ENCODE measurements at places on chromosomes 1 and 21.
A peak's percentile ranks its signal among the peaks of the same experiment; 100 is the strongest.

DNA sequence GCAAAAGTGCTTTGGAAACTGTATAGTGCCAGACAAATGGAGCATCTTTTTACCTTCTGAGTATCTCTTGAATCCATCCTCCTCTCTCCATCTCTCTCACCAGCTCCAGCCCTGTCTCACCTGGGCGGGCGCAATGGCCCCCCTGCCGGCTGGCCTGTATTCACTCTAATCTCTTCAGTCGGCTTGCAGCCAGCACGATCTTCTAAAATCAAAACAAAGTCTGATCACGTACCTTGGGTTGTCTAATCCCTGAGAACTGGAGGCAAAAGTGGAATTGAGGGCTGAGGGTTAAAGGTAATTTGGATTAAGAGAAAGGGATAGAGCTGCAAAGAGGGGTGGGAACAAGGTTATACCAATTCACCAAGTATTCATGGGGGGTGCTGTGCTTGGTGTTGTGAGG, 46.0 kb upstream of the LRRN2 start:
- DNase-seq: no peak

GRCh38 chr1:42961312-42962091, 2.8 kb upstream of the SLC2A1 start:
- DNase-seq: no peak

DNA sequence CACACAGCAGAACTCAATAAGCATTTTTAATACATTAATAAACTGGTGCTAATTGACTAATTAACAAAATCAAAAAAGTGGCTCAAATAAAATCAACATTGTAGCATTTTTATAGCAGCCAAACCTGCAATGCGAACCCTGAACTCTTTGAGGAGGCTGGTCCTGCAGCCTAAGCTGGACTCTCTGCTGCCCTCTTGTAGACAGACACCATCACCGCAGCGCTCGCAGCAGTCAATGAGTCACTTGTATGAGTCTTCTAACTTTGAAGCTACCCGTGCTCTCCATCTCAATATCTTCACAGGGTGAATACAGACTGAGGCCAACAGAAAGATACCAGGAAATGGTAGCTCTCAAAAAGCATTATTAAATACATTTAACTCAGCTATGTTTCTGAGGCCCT, 9.7 kb upstream of the KRTAP7-1 start:
- peak; percentile 8 for DNase-seq

DNA sequence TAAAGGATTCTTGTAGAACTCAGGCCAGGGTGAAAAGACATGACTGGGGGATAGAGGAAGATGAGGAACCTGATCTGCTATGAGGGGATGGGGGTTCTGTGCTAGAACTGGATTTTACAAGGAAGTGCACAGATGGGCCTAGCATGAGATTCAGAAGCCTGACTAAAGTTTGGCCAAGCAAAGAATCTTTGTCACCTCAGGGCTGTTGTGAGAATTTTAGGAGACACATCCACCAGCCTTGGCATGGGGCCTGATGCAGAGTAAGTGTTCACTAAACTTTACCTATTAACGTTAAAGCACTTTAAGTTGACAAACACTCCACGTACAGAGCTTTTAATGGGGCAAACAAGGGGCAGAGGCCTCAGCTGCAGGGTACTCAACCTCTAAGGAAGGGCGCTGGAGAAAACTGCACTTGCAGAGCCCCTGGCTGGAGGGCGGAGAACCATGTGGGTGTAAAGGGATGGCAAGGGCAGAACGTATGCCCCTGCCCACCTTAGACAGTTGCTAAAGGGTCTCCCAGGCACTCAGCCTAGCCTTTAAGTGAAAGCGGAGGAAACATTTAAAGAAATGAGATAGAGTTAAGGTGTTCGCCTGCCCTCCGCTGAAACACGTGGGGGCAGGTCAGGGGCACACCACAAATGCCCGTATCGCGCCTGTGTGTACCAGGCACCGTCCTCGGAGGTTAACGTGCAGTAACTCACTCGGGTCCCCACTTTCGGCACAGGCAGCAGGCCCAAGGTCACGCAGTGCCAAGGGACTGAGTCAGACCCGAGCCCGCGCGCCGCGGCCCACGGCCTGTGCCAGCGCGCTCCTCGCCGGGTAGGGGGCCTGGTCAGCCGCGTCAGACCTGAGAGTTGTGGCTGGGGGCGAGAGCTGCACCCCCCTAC, 990 bp upstream of the MRPS6 start:
- DNase-seq: no peak

DNA sequence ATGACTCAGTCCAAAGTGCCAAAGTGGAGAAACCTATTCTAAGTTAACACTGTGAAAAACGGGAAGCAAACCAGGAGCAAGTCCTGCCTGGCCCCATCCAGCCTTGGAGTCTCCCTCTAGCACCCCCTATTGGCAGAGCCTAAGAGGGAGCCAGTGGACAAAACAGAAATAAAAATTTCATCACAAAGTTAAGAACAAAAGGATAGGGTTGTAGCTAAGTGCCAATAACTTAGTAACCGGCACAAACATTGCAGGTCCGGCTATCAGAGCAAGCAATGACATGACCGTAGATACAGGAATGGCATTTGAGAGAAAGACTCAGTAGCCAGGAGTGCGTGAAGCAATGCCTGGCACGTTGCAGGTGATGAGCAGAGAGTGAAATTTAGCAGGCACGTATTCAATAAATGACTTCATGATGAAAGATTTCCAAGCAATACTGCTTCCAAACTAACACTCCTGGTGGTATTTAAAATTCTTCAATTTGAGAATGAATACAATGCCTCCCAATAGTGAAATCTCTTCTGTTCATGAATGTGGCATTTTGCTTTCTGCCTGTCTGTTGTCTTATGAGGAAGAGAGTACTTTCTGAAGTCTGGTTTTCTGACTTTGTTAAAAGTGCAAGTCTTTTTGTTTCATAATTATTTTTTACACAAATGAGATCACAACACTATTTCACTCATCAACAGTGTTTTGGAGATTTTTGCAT, 391.0 kb downstream of the OMA1 start:
- no peak for DNase-seq

- DNase-seq: no peak
These were observed 61.2 kb upstream of the DPH5 start for GRCh38 chr1:101086783-101087182.

- no peak for DNase-seq
These were observed 102.3 kb upstream of the CD34 start for GRCh38 chr1:208013210-208013609.

DNA sequence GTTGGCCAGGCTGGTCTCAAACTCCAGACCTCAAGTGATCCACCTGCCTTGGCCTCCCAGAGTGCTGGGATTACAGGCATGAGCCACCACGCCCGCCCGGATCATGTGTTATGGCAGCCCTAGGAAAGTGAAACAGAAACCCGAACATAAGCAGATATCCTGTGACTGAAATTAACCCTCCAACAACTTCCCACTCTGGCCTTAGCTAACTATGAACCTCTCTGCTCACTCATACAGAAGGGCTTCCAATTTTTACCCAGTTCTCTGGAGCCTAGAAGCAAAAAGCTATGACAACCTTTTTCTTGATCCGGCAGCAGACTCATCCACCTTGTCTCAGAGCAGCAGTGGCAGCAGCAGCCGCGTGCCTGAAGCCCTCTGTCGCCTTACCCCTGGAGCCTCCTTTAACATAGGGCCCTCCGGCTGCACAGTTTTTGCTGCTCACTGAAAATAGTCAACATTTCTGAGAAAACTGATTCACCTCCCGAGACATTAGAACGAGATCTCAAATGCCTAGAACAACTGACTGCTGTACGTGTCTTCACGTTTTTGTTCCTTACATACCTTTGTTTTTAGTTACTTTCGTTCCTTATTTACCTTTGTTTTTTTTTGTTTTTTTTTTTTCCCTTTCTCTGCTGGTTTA, 9.3 kb downstream of the CBR1 start:
- no peak for DNase-seq

- DNase-seq: no peak
These were observed 152.7 kb upstream of the NEGR1 start for GRCh38 chr1:72435025-72435424.

Measured in SJSA1 (cell line).